MM.1S (cell line): ENCODE measurements at places on chromosomes 3 and 15.

DNA sequence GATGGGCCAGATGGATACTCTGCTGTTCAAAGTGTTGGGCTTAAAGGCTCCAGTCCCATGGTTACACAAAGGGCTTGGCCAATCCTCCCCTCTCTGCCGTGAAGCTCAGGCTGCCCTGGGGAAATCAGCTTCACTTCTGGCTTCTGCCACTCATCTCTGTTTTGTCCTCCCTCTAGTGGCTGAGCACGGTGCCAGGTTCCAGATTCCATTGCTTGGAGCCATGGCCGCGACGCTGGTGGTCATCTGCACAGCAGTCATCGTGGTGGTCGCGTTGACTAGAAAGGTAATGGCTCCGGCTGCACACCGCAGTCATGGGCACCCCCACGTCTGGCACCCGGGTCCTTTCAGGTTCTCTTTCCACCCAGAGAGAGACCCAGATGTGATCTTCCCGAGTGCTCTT, 5.6 kb downstream of the TIGIT start:
- no peak for DNase-seq

DNA sequence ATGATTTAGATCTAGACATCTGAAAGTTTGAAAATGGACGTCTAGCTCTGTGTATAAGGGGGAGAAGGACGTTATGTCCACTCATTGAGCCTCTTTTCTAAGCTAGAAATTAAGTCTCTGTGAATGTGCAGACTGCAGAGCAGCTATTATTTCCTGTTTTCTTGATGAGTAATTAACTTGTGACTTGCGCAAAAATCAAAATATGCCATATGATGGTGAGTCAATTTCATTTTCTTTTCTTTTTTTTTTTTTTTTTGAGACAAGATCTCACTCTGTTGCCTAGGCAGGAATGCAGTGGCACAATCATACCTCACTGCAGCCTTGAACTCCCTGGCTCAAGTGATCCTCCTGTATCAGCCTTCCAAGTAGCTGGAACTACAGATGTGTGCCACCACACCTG, 14.1 kb downstream of the LACTB start:
- DNase-seq = no peak

- DNase-seq = no peak
Measured at GRCh38 chr3:124974691-124975090, 40.1 kb upstream of the MUC13 start.

DNA sequence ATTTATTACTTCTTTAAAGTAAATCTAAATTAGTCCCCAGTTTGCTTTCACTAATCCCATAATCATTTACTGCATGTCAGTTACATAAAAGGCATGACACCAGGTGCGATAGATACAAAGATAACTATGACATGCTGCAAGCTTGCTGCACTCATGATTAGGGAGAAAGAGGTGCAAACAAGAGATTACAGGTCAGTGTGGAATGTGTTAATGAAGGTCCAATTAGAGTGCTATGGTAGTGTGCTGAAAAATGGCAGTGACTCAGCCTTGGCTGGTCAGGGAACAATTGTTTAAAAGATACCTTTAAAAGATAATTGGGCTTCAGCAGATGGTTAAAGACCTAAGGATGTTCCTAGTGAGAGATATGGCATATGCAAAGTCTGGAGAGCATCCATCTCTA, 352.6 kb upstream of the TGFBR2 start:
- DNase-seq = no peak
